ENCODE measurements at places on chromosomes 4 and X.

DNA sequence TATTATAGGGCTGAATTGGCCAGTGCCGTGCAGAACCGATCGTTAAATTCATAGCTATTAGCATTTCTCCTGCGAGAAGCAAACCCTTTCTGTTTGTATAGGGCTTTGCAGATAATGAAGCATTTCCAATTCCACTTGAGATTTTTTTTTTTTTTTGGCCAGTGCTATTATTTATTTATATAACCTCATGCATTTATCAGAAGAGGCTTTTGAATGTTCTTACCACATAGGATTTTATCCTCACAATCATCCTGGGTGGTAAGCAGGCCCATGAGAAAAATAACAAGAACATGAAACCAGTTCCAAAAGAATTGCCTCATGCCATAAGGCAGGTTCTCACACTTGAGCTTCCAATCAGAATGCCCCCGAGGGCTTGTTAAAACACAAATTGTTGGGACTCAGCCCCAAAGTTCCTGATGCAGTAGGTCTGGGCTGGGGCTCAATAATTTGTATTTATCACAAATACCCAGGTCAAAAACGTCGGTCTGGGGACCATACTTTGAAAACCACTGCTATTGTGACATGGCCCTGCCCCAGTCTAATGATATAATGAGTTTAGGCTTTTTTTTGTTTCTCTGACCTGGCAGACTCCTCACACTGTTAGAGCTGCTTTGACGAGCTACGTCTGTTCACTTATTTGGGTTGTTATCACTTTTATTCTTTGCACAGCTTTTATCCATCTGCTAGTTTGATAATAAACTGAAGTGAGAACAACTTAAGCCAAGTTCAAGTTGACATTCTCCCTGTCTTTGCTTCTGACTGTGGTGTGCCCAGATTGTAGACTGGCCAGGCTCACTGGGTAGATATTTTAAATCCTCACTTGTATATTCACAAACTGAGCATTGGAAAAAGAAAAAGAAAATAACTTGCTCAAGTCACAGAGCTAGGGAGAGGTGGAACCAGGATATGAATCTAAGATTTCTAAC is 20.1 kb downstream of the SUPT20HL1 start:
- no peak overlapping the region for H3K4me3 ChIP-seq
- DNase-seq: no peak
- no peaks in the 10 kb centered on the region for H3K4me1 ChIP-seq
- H3K36me3 ChIP-seq: no peaks in the 10 kb centered on the region
- no peak overlapping the region for H3K27ac ChIP-seq

- H3K4me3 ChIP-seq: no peak overlapping the region
- DNase-seq: peak; percentile 97
- peak overlapping the region; percentile 62 for H3K27ac ChIP-seq
- no peaks in the 10 kb centered on the region for H3K36me3 ChIP-seq
- peaks cover 2% of the 10 kb centered on the region for H3K4me1 ChIP-seq
- no peaks in the 10 kb centered on the region for H3K27me3 ChIP-seq
Observed at GRCh38 chr4:101114936-101115372, 232.4 kb downstream of the PPP3CA start.

- no peaks in the 10 kb centered on the region for H3K36me3 ChIP-seq
- H3K27ac ChIP-seq: no peak overlapping the region
- no peak for DNase-seq
Observed at GRCh38 chrX:19121466-19121865, 802 bp downstream of the ADGRG2 start.

DNA sequence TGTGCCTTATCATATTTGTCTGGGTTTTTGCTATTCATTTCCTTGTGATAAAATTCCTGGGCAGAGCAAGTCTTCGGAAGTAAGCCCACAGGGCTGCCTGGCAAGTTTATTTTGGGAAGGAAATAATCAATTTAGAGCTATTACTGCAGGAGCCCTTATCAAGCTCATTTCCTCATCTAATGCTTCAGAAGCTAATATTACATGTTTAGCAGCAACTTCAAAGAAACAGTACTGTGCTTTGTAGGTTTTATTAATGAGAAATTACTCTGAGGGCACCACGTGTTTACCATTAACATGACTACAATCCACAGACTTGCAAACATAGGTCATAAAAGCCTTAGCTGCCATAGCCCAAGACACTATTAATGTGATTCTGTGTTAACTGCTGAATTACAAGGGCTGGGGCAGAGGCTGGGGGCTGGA is 540.0 kb downstream of the SPRY1 start:
- no peak overlapping the region for H3K27ac ChIP-seq
- DNase-seq: no peak
- H3K4me1 ChIP-seq: no peaks in the 10 kb centered on the region
- no peak overlapping the region for H3K4me3 ChIP-seq
- no peaks in the 10 kb centered on the region for H3K36me3 ChIP-seq

DNA sequence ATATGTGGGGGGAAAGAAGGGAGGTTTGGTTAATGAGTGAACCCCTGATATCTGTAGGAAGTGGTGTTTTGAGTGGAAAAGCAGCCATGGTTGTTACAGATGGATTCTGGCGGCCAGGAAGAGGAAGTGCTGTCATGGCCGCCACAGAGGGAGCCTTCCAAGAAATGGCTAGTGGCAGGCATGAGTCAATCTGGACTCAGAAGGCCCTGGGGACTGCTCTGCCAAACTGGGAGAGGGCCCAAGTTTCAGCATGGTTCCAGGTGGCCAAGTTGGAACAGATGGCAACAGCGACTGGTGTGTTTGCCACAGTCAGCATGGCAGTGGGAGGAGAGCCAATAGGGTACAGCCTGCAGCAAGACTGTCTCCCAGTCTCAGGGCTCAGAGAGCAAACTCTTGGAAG is 32.5 kb downstream of the ETDB start:
- H3K27me3 ChIP-seq: no peaks in the 10 kb centered on the region
- no peak for DNase-seq
- no peak overlapping the region for H3K27ac ChIP-seq
- no peaks in the 10 kb centered on the region for H3K36me3 ChIP-seq
- no peak overlapping the region for H3K4me3 ChIP-seq

DNA sequence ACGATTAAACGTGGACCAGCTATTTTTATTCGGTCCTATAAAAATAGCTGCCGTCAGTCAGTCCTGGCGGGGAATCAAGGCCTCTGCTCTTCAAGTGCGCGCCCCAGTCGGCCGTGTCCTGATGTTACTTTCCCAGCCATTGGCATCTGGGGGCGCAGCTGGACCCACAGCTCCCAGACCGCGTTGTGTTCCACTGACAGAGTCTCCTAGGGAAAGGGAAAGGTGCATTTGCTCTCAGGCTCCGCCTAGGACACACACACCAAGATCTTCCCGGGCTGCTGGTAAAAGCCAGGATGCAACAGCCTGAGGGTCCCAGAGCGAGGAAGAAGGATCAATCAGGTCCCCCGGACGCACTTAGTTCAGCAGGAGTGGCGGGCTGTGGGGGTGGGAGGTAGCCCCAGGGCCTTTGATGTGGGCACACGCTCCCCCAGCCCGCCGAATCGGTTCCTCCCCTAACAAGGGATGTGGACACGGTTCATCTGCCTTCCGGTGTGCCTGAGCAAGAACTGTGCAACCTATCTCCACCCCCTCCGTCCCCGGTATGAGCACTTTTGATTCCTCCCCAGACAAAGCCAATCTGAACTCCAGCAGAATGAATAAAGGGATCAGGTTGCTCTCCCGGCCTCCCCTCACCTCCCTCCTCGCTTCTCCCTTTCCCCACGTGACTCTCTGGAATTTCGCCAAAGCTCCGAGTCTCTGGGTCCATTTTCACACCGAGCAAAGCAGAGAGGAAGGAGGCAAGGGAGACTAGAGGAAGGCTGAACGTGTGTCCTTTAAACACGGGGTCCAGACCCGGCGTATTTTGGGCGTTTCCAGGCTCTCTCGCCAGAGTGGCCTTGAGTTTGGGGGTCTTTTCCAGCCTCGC is 626 bp upstream of the FRAS1 start:
- H3K27ac ChIP-seq: peak overlapping the region; percentile 98
- DNase-seq: peak; percentile 97
- no peaks in the 10 kb centered on the region for H3K4me1 ChIP-seq
- no peaks in the 10 kb centered on the region for H3K27me3 ChIP-seq
- H3K4me3 ChIP-seq: peak overlapping the region; percentile 84

DNA sequence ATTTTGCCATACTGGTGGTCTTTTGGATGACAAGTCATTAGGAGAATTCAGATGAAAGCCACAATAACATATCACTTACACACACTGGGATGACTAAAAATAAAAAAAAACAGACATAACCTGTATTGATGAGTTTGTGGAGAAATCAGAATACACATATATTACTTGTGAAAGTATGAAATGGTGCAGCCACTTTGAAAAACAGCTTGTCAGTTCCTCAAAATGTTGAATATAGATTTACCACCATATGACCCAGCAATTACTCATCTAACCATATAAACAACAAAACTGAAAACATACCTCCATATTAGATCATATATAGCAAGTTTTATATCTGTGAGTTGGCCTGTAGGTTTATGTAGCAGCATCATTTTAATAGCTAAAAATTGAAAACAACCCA is 608.7 kb downstream of the TLL1 start:
- DNase-seq: no peak
- no peaks in the 10 kb centered on the region for H3K36me3 ChIP-seq
- no peaks in the 10 kb centered on the region for H3K27me3 ChIP-seq

GRCh38 chr4:54687887-54688841 is 30.4 kb downstream of the KIT start:
- H3K4me3 ChIP-seq: no peak overlapping the region
- no peaks in the 10 kb centered on the region for H3K36me3 ChIP-seq
- no peak for DNase-seq

GRCh38 chr4:142565771-142566170 is 280.3 kb downstream of the INPP4B start:
- no peaks in the 10 kb centered on the region for H3K27me3 ChIP-seq
- no peaks in the 10 kb centered on the region for H3K4me1 ChIP-seq
- no peak overlapping the region for H3K4me3 ChIP-seq
- H3K27ac ChIP-seq: no peak overlapping the region
- no peaks in the 10 kb centered on the region for H3K36me3 ChIP-seq

DNA sequence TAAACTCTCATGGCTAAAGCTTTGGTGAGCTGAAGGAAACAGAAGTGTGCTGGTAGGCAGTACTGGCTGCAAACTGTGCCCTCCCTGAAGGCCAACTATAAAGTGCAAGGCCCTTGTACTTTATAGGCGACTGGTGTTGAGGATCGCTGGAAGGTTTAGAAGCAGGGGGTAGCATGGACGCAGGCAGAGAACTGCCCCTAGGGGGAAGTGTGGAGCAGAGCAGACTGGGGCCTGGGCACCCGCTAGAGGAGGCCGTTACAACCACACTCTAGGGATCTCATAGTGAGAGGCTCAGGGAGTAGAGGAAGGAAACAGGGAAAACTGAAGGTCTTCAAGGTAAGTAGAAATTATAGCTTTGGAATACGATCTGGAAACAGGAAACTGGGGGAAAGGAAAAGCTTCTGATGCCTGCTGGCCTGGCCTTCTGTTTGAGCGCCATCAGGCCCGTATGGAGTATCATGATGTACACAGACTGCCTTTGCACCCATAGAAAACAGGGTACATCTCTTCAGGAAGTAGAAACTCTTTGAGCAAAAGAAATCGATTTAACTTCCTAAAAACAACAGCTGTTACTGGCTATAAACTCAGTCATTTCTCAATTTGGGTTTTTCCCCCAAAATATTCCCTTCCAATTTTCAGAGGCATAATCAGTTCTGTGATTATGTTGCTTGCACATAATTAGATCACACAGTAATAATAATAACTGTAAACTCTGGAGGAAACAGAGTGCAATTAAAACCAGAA is 23.9 kb upstream of the TMSB4X start:
- H3K27ac ChIP-seq: no peak overlapping the region
- peak; percentile 65 for DNase-seq
- no peaks in the 10 kb centered on the region for H3K36me3 ChIP-seq
- no peaks in the 10 kb centered on the region for H3K27me3 ChIP-seq
- no peak overlapping the region for H3K4me3 ChIP-seq

DNA sequence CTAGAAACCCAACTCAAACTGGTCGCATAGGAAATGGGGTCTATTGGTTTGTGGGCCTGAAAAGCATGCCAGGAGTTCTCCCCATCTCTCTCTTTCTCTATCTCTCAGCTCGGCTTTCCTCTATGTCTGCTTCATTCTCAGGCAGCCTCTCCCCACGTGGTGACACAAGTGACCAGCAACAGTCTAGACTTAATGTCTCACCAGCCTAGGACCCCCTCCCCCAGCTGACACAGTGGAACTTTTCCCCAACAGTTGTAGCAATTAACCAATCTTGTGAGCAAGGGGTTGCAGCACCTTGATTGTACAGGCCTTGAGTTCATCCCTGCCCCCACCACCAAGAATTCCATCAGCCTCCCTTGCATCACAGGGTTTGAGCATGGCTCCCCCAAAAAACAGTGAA is 159.8 kb upstream of the KIT start:
- no peak overlapping the region for H3K27ac ChIP-seq
- H3K4me1 ChIP-seq: peaks cover 14% of the 10 kb centered on the region
- H3K36me3 ChIP-seq: no peaks in the 10 kb centered on the region

DNA sequence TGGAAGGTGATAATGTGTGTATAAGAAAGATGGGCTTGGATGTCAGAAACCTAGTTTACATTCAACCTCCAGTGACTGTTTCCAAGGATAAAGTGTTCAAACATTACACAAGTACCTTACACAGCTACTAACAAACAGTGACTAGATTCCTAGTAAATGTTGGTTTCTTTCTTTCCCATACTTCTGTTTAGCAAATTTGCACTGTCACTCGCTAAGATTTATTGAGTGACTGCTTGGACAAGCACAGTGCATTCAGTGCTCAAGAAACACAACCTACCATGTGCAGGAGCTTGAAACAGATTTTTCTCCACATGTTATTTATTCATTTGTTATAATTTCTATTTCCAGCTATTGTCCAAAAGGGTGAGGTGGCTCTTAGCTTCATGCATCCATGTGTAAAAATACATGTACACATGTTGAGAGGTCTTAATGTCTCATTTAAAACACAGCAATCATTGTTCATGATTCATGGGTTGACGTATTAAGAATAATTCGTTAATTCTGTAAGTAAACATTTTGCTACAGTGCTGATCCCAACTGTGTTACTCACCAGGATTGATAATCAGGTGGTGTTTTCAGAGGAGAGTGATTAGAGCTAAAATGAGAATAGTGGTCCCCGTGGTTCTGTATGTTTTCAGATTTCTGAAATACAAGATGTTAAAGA is 153.0 kb downstream of the DCLK2 start:
- no peak overlapping the region for H3K4me3 ChIP-seq
- no peaks in the 10 kb centered on the region for H3K27me3 ChIP-seq
- no peaks in the 10 kb centered on the region for H3K4me1 ChIP-seq

DNA sequence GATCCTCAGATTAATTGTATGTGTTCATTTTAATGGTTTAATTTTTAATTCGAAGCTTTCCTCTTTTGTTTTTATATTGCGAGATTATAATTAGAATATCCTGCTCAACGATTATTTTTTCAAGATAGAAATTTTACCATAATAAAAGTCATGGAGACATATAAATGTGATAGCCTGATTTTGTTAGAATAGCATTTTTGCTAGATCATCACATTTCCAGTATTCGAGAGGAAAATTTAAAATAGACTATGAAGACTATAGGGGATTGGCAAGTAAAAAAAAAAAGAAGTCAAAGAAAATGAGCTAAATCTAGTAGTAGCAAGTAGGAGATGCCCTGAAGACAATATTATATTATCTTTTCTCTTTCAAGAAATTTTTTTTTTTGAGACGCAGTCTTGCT is 60.6 kb downstream of the TENM3 start:
- no peaks in the 10 kb centered on the region for H3K36me3 ChIP-seq
- no peak for DNase-seq
- H3K4me1 ChIP-seq: no peaks in the 10 kb centered on the region
- H3K4me3 ChIP-seq: no peak overlapping the region
- no peaks in the 10 kb centered on the region for H3K27me3 ChIP-seq

Measured in mesendoderm (in vitro differentiated cells).